Dorsolateral prefrontal cortex (tissue), 122 donors: ENCODE measurements at places on chromosomes 6 and 20.

GRCh38 chr6:22091424-22091948 lies 205.3 kb downstream of the PRL start:
- DNase-seq, result no peak

DNA sequence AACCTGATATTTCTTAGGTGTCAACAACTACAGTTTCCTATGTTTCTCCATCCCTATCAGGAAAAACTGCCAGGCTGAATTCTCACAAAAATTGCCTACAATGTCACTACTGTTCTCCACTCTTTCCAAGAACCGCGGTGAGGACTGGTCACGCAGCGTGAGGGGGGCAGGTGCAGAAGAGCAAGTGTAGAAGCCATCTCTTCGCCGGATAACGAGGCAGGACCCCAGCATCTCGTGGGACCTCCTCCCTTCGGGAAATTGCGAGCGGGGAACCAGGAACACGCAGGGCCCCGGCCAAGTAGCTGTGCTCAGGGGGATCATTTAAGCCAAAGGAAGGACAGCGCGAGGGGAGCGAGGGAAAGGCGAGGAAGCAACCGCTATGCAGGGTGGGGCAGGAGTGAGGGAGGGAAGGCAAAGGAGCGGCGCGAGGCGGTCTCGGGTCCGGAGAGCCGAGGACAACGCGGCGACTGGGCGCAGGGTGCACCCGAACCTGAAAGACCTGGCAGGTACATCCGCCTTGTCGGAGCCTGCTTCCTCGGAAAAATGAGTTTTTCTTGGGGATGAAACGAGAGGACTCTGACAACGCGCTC lies 559 bp downstream of the APMAP start:
- peak; percentile 34 for DNase-seq

DNA sequence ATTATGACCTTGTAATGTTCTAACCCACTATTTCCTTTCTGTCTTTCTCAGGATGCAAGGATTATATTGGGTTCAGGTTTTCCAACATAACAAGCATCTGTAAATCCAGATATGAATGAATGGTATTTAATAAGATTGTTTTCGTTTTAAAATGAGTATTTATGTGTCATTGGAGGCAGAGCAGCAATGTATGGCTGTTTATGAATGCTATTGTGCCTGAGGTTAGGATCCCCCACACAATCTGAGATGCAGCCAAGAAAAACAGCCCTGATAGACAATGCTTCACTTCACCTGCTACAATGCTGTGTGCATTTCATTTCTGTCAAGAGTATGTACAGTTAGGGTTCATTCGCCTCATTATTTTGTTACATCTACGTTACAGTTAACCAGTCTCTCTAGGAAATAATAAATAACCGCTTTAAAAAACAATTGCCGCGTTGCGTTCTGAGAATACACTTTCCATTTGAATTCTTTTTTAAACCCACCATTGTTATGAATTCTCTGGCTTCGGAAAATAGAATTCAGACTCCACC lies 19.6 kb downstream of the TFAP2A start:
- DNase-seq, result no peak

GRCh38 chr20:3751305-3751674 lies 16.3 kb downstream of the ADISSP start:
- DNase-seq, result no peak

GRCh38 chr6:9977411-9977810 lies 437.5 kb downstream of the TFAP2A start:
- DNase-seq, result no peak

DNA sequence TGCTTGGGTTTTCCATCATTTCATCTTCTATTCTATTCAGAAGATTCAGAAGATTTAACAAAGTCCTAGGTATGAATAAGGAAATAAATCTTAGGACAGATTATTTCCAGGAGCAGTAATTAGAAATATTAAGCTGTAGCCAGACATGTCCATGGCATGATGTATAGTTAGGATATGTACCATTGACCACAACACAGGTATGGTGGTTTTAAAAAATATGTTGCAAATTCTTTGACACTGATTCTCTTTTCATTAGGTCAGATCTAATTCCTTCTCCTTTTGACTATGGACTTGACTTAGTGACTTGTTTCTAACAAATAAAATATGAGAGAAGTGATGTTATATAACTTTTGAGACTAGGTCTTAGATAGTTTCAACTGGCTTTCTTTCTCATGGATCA lies 23.5 kb upstream of the PDE7B start:
- DNase-seq, result no peak

- no peak for DNase-seq
Measured at GRCh38 chr6:168411130-168411529, 29.9 kb upstream of the SMOC2 start.

GRCh38 chr6:115001731-115002350 lies 659.0 kb upstream of the HS3ST5 start:
- no peak for DNase-seq

DNA sequence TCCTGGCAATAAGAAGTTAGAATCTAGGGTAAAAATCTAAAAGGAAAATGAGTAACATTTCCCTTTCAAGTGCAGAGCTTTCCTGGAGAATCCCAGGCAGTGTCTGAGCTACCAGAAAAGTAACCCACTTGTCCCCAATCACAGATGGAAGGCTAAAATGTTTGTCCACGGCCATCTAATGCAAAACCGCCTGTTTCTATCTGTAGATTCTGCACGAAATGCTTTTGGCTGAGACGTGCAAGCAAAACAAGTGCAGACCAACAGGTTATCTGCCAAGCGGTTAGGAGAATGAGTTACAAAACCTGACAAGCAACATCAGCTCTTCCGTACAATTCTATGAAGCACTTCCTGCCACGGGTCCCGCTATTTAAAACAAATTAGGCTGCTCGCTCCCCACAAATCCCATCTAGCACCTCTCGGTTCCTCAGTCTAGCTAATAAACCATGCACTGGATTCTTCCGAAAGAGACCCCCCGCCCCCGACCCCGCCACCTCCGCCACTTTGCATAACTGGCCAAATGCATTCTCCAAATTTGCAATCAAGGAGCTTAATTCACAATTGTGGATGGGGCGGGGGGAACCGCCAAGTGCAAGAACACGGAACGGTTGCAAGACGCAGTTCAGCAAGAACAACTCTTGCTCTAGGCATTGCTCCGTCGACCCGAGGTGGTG lies 1.4 kb downstream of the ELOVL5 start:
- DNase-seq, result peak; percentile 16

GRCh38 chr20:43798291-43799149 lies 71.7 kb upstream of the GTSF1L start:
- DNase-seq, result no peak

DNA sequence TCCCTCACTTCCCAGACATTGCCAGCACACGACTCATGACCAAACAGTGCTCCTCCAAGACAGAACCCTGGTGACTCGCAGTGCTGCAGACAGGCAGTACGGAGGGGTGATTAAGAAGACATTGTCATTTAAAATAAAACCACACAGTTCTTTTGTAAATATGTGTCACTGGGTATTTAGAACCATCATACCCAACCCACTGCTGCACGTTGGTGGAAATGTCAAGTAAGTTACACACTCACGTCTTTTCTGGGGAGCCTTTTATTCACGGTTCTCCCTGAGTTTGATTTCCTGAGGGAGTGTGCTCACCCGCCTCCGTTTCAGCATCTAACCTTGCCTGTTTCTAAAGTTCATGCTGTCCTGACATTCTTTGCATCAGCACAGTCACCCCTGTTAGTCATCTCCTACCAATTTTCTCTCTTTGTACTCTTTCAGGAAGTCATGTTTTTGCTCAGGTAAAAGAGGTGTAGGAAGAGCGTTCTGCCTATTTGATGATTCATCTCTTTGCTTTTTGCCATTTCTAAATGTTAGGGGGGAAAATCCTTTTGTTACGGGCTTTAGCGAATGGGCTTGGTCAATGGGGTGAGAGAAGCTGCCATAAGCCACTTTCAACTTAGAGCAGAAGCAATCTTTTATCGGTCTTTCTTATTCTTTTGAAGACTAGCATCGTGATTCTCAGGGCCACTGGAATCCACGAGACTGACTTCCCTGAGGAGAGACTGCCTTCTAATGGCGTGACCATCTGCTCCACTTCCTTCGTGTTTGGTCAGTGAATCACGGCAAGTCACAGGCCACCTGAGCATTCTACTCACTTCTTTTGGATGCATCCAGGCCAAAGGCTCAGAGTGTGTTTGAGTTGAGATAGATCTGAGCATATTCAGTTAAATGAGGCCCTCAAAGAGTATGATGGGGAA lies 512.8 kb upstream of the JARID2 start:
- DNase-seq, result no peak

- DNase-seq, result no peak
Measured at GRCh38 chr6:140401761-140402160, 1027.3 kb upstream of the CITED2 start.

- no peak for DNase-seq
Measured at GRCh38 chr6:147973806-147974205, 368.8 kb upstream of the SASH1 start.

- no peak for DNase-seq
Measured at GRCh38 chr6:125818772-125819260, 28.1 kb downstream of the NCOA7 start.

GRCh38 chr6:151704383-151704782 lies 103.1 kb upstream of the ESR1 start:
- DNase-seq, result no peak

- no peak for DNase-seq
Measured at GRCh38 chr6:157628463-157628862, 194.6 kb upstream of the SNX9 start.

- no peak for DNase-seq
Measured at GRCh38 chr20:31836853-31837608, 8.4 kb downstream of the FOXS1 start.

GRCh38 chr6:105151644-105152043 lies 28.2 kb downstream of the POPDC3 start:
- DNase-seq, result no peak

- no peak for DNase-seq
Measured at GRCh38 chr6:74447013-74447412, 751.0 kb downstream of the CD109 start.

GRCh38 chr20:62064770-62065673 lies 659 bp downstream of the TAF4 start:
- DNase-seq, result peak; percentile 32

- DNase-seq, result no peak
Measured at GRCh38 chr6:164924674-164925073, 384.7 kb downstream of the C6orf118 start.

GRCh38 chr20:380763-381580 lies 412 bp downstream of the TRIB3 start:
- DNase-seq, result peak; percentile 42

GRCh38 chr6:149075616-149076354 lies 241.7 kb upstream of the TAB2 start:
- no peak for DNase-seq

- no peak for DNase-seq
Measured at GRCh38 chr6:5004373-5005037, 668 bp upstream of the RPP40 start.

DNA sequence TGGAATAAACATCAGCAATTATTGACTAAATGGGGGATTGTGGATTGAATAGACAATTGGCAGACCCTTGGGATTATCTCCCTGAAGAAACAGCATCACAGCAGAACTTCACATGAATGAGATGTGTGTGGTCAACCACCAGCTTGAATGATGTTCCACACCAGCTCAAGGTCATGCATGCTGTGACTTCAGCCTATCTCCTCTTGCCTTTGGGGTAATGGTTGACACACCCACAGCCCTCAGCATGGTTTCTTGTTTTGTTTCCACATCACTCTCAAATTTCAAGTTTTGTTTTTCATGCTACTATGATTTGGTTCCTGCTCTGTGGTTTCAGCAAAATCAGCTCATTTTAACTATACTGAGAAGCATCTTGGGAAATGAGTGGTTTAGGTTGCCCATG lies 94.3 kb downstream of the PAK5 start:
- no peak for DNase-seq

- no peak for DNase-seq
Measured at GRCh38 chr6:47832386-47833100, 50.7 kb downstream of the OPN5 start.
